MV-4-11 (cell line): ENCODE measurements at places on chromosomes 12 and 14.

DNA sequence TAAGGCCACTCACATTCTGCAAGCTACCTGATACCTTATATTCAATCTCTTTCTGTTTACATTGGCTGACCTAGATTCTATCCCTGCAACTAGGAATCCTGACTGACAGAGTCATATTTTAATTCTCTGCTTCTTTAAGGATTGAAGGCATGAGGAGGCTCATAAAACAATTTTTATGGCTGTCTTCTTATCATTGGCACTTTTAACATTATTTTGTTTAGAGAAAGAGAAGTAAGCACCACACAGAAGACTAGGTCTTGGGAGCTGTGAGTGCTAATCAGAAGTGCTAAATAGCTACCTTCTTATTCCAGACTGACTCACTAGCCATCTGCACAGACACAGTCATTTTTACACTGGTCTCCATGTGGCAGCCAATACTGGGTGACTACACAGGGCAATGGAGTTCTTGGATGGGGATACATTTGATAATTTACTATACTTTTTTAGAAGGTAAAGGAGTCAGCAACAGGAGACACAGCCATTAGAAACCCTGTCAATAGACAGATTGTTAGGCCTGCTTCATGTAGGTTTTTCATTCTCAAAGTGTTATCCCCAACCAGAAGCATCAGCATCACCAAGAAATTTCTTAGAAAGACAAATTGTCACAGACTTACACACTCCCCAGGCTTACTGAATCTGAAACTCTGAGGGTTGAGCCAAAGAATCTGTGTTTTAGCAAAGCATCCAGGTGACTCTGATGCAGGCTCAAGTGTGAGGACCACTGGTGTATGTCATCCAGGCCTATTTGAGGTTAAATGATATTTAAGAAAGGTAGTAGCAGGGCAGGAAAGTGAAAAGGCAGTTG lies 214.1 kb downstream of the DUSP6 start:
- DNase-seq: no peak

DNA sequence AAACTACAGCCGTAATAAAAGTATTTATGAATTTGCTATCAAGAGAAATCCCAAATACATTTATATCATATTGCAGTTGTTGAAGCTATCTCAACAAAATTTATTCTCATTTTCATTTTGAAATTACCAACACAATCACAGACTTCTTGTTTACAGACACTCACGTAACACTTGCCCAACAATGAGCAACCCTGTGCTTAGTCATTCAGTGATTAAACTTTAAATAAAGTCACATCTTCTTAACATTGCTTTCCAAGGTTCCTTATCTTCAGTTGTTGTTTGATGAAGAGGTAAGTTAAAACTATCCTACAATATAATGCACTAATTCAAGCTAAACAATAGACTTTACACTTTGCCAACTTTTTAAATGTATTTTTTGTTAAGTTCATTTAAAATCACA lies 601.8 kb downstream of the SLC16A7 start:
- DNase-seq: no peak

- peak; percentile 27 for DNase-seq
Observed at GRCh38 chr12:90945070-90945649, 9.8 kb downstream of the CCER1 start.

DNA sequence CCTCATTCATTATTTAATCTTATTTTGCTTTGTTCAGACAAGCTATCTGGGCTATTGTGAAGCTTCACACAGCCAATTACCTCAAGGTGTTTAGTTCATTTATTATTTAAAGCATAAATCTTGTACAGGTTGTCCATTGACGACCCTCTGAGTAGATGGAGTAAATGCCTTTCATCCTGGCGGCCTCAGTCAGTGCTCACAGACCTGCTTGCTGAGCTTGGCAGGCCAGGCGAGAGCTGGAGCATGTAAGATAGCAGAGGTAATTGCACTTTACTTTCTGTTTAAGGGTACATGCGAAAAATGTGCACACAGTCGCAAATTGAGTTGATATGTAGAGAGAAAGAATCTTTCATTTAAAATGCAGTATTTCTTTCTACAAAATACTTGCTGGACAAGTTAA lies 224.4 kb downstream of the NPAS3 start:
- no peak for DNase-seq

DNA sequence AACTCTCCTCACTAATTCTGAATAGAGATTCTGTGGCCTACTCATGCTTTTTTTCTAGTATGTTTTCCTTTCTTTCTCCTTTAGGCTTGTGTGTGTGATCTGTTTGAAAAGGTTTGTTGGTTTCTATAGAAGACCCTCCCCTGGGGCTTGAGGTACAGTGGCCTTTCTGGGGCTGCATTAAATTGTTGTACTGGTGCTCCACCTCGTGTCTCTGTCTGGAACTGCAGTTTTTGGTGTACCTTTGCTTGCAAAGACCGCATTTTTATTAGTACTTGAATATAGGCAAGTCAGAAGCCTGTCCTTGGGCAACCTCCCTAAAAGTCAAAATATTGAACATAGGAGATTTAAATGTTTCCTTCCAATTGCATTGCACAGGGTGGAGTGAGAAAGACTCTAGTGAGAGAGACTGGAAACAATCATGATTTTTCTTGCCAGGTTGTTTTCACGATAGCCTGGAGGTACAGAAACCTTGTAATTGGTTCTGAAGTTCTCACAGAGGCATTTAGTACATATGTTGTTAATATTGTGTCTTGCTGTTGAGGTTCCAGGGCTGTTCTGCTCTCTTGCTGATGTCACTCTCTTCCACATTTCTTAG lies 39.0 kb downstream of the SLCO1B1 start:
- peak; percentile 6 for DNase-seq

- DNase-seq: peak; percentile 53
Observed at GRCh38 chr12:121579981-121580868, 598 bp downstream of the KDM2B start.

DNA sequence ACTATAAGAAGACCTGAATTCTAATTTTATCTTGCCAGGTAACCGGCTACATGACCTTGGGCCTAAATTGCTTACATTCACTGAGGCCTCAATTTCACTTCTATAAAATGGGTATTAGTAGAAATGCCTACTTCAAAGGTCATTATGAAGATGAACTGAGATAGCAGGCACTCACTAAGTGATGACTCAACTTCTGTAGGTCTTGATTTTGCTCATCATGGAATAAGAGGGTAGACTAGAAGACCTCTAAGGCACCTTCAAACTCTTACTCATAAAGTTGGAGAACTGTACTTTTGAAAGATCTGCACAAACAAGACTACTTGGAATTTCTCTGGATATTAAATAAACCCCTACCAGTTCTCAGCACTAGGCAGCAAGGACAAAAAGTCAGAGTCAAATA lies 39.3 kb upstream of the FRMD6 start:
- no peak for DNase-seq

DNA sequence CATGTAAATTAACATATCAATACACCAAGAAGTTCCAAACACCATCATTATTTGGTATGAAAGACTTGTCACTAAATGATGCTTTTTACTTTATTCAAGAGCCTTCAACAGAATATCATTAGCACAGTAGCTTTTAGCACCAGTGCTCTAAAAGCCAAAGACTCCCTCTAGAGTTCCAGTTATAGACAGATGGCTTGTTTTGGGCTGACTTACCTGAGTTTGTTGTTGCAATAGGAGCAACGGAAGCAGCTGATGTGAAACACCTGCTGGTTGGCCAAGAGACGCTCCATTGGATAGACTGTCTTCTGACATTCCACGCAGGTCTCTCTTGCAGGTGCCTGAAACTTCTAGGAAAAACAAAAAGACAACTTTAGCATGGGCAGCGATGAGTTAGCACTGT lies 14.5 kb upstream of the CERS5 start:
- no peak for DNase-seq

- DNase-seq: no peak
Observed at GRCh38 chr12:7352661-7353060, 48.8 kb downstream of the ACSM4 start.

GRCh38 chr12:131142891-131143657 lies 189.4 kb downstream of the ADGRD1 start:
- peak; percentile 49 for DNase-seq

- no peak for DNase-seq
Observed at GRCh38 chr14:73903028-73903427, 16.4 kb downstream of the ZNF410 start.

DNA sequence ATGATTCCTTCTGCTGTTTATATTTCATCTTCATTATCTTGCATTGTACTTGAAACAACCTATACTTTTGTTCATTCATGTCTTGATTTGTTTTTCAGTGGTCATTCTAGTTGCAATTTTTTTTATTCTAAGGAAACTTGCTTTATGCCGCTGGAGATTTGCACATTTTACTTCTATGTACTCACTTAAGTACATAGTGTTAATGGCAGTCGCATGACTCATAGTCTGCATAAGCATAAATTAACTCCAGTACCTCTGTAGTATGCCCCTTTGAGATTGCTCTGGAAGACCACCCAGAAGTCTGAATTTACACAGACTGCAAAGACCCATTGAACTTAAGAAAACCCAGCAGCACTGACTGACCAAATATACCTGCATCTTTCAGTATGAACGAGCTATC lies 77.0 kb downstream of the MSRB3 start:
- no peak for DNase-seq

- no peak for DNase-seq
Observed at GRCh38 chr14:69398818-69399210, 322 bp downstream of the SLC39A9 start.
